Effector memory CD8-positive, alpha-beta T cell (primary cell): ENCODE measurements at places on chromosomes 4 and X.

- no peak for DNase-seq
Observed at GRCh38 chr4:152118819-152119553, 358.2 kb upstream of the GATB start.

GRCh38 chr4:23091711-23092110, 399.0 kb downstream of the GBA3 start:
- DNase-seq: no peak

- no peak for DNase-seq
Observed at GRCh38 chrX:80246271-80246670, 174.0 kb upstream of the TENT5D start.

DNA sequence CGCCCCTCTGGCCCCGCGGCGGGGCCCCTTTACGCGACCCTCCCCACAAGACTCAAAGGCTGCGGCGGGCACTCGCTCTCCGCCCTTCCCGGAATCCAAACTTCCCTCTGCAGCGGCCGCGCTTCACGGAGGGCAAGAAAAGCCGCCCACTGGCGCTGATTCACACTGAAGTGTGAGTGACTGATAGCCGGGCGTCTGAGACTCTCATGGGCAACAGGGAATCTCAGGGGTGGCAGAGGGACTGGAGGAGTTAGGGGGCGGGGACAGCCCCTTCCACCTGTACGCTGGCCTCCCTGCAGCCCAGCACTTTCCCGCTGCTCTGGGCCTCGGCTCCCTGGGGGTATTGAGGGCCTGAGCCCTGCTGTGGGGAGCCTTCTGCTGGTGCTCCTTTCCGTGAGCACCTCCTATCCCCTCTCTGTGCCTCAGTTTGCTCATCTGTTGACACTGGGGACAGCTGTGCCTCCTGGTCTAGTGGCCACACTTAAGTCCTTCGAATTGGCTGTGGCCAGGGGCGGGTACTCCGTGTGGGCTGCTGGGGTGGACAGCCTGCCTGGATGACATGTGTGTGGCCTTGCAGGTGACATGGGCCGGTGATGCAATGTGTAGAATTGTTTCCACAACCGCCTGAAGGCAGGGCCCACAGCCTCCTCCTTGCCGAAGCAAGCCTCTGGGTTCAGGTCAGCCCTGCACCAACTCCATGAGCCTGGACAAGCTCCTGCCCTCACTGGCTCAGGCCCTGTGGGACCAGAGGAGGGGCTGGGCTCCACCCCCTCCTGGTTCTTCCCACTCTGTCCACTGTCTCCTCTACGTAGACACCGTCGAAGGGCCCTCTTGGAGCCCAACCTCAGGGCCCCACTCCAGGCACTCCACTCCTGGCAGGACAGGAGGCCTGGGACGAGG, 951 bp downstream of the SH3BP2 start:
- no peak for DNase-seq

- DNase-seq: no peak
Observed at GRCh38 chrX:128699716-128700285, 647.6 kb upstream of the ACTRT1 start.

DNA sequence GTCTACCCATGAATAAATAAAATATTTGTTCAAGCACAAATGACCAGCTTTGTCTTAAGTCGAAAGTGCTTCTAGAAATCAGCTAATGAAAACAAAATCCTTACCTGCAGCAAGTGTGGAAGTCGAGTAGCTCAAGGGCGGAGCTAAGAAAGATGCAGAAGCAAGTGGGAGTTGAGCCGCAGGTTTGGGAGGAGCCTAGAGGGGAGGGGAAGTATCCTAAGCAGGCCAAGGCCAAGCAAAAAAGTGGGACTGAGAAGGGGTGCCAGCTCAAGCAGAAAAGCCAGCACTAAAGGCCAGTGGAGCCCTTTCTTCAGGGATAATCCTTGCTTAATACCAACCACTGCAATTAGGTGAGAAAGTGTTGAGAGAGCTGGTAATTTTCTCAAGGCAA, 60.8 kb downstream of the DLG3 start:
- no peak for DNase-seq

- no peak for DNase-seq
Observed at GRCh38 chr4:187380181-187380581, 615.4 kb upstream of the ZFP42 start.

GRCh38 chrX:153763298-153763932, 634 bp upstream of the PLXNB3 start:
- no peak for DNase-seq

DNA sequence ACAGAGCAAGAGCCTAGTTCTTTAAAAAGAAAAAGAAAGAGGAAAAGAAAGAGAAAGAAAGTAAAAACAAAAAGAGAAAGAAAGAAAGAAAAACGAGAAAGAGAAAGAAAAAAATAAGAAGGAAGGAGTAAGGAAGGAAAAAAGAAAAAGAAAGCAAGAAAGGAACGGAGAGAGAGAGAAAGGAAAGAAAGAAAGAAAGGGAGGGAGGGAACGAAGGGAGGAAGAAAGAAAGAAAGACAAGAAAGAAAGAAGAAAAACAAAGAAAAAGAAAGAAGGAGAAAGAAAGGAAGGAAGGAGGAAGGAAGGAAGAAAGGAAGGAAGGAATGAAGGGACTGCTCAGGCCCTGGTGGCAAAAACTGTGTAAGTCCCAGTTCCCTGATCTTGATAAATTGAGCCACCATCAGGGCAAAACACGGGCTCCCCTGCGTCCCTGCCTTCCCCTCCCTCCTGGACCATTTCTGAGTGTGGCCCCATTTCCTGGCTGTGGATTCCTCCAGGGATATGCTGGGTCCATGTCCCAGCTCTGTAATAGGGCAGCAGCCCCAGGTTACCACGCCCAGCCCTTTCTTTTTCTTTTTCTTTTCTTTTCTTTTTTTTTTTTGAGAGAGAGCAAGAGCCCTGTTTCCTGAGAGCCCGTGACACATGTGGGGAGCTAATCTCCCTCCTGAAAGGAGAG, 44.8 kb downstream of the SHOX start:
- DNase-seq: no peak

DNA sequence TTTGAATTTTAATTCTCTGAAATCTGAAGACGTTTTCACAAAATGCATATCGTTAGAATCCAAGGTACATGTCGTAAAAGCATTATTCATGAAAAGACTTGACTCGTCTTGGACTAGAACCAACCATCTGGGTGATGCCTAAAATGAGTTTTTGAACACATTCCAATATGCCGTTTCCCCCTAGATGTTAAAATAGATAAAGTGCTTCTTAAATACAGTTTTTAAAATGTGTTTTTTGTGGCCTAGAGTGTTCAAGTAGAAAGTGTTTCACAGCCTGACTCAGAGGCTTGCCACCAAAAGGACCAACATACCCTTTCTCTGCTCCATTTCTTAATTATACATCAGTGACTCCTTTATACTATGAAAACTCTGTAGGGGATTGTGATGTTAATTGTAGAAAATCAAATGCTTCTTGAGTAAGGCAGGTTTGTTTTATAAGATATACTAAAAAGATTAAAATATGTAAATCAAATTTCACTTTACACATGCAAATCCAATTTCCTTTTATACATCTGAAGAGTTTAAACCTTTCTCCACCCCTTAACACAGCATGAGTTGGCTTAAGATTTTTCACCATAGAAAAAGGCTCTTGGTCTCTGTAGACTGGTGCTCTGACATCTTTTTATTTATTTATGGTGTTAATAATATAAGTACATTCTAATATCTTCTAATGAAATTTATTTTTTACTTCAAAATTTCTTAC, 48.4 kb downstream of the PRKG2 start:
- no peak for DNase-seq

GRCh38 chrX:374596-374995, 12.1 kb downstream of the PPP2R3B start:
- DNase-seq: no peak

- no peak for DNase-seq
Observed at GRCh38 chr4:2132438-2132837, 73.3 kb downstream of the NAT8L start.

- DNase-seq: no peak
Observed at GRCh38 chr4:9904976-9905587, 116.2 kb downstream of the SLC2A9 start.

DNA sequence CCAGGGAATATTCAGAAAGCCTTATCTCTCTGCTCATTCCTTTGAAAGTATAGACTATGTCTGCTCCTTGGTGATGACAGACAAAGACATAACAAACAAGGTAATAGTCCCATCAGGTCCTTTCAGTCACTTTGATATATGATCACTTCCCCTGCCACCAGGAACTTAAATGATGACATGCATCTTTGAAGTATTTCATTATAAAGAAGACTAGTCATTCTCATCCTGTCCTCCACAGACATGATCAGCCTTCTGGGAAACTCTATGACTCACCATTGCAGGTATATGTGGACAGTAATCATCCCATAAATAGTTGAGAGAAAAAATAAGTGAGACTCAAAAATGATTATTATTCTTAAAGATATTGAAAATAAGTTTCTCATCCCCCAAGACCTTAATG, 117.5 kb upstream of the VCX2 start:
- DNase-seq: no peak

- no peak for DNase-seq
Observed at GRCh38 chr4:4662230-4662629, 120.4 kb upstream of the STX18 start.

DNA sequence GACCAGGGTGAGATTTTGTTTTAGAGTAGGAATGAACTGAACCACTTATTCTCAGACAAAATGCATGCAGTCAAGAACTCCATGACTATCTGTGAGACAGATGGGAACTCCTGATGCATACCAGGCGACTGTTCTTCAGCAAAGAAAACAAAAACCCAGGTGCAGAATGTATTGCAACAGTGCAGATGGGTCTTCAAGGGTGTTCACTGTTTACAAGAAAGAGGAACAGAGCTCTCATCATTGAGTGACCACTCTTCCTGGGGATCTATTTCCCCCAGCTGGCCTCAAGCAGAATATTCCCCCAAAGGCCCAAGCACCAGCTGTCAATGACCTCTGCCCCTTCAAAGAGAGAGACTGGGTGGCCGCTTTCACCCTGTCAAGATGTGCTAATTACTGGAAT, 39.7 kb upstream of the BMP3 start:
- DNase-seq: no peak

DNA sequence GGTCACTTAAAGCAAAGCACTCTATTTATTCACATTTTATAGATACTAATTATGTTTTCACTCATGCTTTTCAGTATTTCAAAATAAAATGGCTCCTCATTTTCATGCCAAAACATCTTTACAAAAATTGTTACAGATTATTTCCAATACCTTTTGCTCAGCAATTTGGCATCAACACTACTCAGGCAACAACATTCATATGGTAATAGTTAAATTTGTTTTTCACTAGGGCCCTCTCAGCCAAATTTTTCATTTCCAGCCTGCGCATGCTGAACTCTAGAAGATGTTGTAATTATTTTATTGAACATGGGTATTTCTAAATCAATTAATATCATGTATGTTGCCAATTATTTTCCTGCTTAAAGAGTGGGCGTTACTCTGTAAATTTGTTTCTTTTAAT, 225.6 kb downstream of the ANTXR2 start:
- DNase-seq: no peak

DNA sequence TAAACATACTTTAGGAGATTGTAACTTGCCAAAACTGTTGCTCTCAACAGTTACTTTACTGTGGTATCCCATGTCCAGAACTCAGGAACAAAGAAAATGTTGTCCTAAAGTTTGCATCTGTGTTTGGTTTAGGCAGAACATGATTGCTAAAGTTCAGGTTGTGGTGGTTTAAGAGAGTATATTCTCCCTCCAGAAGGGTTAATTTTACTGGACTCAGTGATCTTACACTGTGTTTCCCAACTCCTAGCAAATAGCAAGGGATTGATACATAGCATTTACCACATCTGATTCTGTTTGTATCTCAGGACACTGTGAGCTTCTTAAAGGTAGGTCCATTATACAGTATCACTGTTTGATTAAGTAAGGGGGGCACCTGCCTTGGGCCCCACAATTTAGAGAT, 13.3 kb upstream of the DCK start:
- DNase-seq: no peak

DNA sequence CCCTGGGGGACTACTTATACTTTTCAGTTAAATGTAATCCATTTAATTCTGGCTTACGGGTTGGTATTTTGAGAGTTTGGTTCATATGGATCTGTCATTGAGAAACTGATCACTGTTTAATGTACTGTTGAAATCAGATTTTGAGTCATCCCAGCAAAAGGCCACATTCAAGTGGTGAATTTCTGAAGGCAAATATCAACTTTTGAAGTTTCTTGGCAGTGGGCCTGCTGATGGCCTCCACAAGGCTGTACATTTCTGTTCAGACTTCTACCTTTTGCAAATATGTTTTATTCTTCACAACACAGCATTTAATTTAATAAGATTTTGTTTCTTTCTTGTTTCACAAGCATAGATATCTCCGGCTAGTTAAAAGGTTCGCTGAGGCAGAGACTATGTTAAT, 138.7 kb downstream of the PDGFC start:
- DNase-seq: no peak

DNA sequence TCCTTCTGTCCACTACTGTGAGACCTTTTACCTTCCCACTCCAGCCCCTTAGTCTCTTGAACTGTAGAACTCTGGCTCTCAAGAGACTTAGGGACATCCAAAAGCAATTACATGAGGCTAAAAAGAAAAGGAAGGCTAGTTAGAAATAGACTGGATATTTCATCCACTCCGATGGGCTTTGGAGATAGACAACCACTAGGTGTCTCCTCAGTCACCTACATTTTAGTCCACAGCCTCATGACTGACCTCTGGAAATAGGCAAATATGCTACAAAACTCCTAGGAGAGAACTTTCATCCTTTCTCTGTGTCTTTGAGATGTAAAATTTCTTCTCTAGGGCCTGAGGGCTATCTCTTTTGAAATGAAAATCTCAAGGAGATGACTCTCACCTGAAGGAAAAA, 45.1 kb upstream of the LAMP2 start:
- DNase-seq: no peak

DNA sequence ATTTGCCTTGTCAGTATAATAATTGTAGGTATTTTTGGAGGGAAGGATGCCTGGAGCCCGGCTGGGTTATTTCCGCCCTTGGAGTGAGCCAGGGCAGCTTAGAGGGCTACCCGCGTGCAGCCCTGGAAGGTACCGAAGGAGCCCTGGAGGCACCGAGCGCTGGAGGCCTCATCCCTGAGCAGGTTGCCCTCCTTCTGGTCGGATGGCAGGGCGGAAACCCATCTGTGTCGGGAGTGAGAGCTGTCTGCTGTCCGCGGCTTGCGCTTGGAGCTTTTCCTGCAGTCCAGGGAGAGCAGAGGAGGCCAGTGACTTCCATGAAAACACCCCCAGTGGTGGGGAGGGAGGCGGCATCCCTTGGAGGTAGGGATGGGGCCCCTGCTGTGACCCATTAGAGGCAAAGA, 122.1 kb downstream of the TBL1X start:
- DNase-seq: no peak

GRCh38 chrX:100680756-100681155, 36.8 kb downstream of the SRPX2 start:
- DNase-seq: no peak

- no peak for DNase-seq
Observed at GRCh38 chr4:1753697-1754311, 32.5 kb downstream of the TACC3 start.
